Fibroblast of skin of scalp (primary cell): ENCODE measurements at places on chromosomes 6 and 20.

- DNase-seq: peak; percentile 38
Observed at GRCh38 chr20:25058847-25059810, 1.2 kb upstream of the ACSS1 start.

- DNase-seq: no peak
Observed at GRCh38 chr6:47529734-47530133, 52.1 kb downstream of the CD2AP start.

- DNase-seq: peak; percentile 68
Observed at GRCh38 chr20:64057628-64058498, 5.1 kb upstream of the TCEA2 start.

- no peak for DNase-seq
Observed at GRCh38 chr6:81734500-81735150, 17.9 kb downstream of the TENT5A start.

DNA sequence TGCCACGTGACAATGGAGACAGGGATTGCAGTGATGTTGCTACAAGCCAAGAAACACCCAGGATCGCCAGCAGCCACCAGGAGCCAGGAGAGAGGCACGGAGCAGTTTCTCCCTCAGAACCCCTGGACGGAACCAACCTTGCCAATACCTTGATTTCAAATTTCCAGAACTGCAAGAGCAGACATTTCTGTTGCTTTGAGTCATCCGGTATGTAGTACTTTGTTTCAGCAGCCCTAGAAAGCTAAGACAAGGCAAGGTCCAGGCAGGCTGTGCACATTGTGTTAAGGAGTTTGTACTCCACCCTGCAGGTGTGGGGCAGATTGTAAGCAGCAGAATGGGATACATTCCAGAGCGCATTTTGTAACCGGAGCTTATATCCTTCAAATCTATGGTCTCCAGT lies 48.3 kb downstream of the TRERF1 start:
- peak; percentile 6 for DNase-seq

DNA sequence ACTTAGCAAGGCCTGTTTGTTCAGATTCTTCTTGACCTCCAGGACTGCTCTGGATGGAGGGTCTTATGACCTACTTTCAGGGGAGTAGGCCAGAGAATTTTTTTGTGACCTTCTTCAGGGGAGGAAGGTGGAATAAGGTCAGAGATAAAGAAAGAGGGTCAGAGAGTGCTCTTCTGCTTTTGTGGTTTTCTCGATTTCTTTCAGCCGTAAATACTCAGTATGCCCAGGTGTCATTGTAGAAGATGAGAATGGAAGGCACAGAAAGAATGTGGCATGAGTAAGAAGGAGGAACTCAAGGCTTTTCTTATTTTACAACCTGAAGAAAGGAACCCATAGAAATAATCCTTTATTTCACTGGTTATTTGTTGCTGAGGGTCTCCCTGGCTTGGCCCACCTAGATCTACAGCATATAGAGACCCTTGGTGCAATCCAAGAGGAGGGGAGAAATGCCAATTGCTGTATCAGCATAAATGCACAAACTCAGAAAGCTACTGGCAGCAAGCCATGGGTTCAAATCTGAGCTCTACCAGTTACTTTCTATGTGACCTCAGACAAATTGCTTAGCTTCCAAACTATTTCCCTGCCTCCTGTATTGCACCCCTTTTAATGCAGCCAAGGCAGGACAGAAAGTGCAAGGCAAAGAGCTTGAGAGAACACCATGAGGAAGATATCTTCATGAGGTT lies 68.0 kb downstream of the OLIG3 start:
- no peak for DNase-seq

DNA sequence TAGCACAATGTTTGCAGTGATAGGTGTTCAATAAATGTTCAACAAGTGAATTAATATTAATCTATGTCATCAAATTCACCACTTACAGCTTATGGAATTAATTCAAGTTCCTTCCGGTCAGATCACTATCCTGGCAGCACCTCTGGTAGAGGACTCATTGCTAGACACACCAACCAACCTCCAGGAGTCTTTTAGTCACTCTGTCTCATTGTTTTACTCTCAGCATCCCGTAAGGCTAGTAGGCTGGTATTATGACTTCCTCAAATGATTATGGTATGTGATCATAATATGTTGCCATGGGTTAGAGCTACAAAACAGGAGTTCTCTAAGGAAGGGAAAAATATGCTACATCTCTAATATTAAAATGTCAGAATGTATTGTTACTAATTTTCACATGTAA lies 21.7 kb upstream of the MMS22L start:
- no peak for DNase-seq

GRCh38 chr6:170093276-170093657 lies 197.6 kb downstream of the DLL1 start:
- no peak for DNase-seq
